Kidney (tissue), 22 donors: ENCODE measurements at places on chromosomes 5 and 9.

- peak; percentile 78 for DNase-seq
These were observed 115.9 kb downstream of the RGS3 start for GRCh38 chr9:113579283-113580040.

DNA sequence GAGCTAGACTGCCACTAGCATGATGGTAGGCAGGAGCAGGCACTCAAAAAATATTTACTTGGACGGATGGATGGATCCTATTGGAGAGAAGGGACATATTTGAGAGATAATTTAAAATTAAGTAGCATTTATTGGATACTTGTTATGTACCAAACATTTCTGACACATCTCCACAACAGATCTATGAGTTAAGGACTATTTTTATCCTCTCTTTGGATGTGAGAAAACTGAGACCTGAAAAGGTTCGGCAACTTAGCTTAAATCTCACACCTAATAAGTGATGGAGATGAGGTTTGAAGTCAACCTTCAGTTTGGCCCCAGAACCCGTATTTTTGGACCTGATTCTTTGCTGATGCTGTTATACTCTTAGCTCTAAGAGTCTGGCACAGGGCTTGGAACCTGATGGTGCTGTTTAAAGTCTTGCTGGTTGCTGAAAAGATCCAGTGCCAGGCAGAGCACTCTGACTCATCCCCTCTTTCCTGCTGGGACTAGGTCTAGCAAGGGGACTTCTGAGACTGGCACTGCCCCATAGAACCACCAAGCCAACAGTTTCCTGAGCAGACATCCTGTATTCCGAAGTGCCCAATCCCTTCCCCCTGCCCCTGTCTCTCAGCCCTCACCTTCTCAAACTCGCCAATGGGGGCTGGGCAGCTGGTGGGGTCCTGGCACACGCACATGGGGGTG is 15.6 kb downstream of the SPARC start:
- no peak for DNase-seq

DNA sequence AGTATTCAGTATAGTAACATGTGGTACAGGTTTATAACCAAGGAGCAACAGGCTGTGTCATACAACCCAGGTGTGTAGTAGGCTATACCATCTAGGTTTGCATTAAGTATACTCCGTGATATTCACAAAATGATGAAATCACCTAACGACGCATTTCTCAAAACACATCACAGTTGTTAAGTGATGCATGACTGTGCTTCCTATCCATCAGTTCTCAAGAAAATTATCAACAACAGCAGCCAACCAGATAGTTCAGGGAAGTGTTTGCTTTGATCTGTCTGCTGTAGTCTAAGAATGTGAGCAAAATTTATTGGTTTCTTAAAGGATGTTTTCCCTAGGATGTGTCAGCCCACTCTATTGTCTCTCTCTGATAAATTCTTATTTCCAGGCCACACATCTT is 7.4 kb downstream of the ZBTB26 start:
- no peak for DNase-seq

GRCh38 chr9:33878691-33879366 is 61.9 kb downstream of the UBE2R2 start:
- no peak for DNase-seq

DNA sequence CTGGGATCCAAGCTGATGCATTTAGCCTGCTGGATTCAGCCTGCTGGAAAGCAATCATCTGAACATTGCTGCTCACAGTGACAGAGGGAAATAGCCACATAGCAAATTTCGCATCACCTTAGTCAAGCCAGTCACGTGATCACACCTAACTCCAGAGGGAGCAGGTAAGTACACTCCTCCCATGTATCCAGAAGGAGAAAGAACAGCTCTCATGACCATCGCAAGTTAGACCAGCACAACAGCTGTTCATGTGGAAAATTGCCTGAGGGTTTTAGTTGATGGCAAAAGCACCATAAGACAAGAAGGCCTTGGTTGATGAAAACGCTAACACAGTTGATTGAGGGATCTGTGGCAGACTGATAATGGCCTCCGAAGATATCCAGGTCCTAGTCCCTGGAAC is 34.2 kb upstream of the MYO10 start:
- no peak for DNase-seq

GRCh38 chr5:97549496-97549895 is 366.4 kb upstream of the RIOK2 start:
- DNase-seq: no peak

DNA sequence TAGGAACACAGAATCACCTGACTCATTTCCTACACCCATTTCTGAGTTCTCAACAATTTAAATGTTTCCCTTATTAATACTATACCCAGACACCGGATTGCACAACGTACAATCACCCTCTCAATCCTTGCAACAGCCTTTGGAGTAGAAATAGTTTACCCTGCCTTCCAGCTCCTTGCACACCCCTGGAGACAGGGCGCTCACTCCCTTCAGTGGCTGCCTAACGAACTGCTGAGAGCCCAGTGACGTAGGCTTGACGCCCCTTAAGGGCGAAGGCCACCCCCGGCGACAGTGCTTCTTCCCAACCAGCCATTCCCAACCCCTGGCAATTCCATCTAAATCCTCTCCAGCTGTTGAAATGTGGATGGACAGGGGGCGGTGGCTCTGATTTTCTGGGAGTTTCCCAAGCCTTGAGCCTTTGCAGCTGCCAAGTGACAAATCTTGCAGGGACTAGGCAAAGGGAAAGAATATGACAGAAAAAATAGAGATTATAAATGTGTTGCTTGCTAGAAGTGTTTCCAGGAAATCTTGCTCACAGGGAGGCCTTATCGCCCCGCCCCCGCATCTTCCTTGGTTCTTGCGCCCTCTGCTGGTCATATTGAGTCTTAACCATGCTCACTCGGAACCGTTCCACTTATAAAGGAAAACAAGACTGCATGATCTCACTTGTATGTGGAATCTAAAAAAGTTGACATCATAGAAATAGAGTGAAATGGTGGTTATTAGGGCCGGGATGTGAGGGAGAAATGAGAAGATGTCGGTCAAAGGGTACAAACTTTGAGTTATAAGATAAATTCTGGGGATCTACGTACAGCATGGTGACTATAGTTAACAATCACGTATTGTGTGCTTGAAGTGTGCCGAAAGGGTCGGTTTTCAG is 7.6 kb upstream of the BARX1 start:
- peak; percentile 87 for DNase-seq

DNA sequence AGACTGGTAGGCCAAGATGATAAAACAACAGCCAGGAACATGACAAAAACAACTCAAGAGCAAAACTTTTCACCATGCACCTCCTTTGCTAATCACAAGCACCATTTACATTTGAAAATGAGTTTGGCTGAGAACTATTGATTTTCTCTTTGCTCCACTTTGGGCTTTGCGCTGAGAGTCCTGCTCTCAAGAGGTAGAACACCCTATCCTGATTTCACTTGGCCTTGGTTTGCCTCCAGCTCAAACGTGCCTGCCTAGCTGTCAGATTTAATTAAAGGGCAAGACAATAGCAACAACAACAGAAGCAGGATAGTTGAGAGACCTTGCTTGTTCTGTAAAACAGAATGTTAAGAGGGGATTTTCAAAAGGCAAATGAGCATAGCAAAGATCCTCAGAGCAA is 128.2 kb upstream of the ASTN2 start:
- DNase-seq: no peak

DNA sequence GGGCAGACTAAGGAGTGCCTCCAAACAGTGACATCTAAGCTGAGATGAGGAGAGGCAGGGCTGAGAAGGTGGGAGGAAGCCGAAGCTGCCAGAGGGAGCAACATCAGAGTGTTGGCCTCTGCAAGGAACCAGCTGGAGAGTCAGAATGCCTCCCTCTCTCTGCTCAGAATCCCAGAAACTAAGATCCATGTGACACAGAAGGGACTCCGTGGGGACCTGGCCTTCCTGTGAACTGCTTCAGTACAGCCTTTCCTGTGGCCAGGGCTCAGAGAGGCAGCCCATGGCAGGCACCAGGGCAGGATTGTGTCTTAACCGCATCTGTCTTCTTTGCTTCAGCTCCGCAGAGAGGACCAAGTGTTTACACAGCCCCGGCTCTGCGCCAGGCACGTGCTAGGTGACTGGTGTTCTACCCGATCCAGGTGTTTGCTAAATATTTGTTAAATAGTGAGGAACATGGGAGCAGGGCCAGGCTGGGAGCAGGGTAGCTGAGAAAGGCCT is 33.5 kb downstream of the KCNMB1 start:
- DNase-seq: no peak

GRCh38 chr5:170630711-170631141 is 126.9 kb downstream of the KCNIP1 start:
- no peak for DNase-seq

DNA sequence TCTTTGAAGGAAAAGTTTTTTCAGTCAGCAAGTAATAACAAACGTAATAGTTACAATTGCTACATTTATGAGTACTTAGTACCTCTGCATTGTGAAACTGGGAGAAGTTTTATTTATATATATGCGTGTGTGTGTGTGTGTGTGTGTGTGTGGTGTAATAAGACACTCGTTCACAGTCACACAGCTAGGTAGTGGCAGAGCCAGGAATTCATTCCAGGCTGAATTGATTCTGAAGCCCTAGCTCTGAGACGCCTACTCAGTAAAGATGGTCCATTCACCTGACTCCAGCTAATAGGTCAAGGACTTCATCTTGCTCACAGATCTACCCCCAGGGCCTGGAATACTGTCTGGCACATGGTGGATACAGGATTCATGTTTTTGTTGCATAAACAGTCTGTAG is 13.6 kb upstream of the CAST start:
- DNase-seq: no peak

GRCh38 chr5:113166261-113166660 is 189.7 kb downstream of the DCP2 start:
- no peak for DNase-seq

GRCh38 chr5:1497795-1498622 is 25.8 kb downstream of the LPCAT1 start:
- no peak for DNase-seq

- no peak for DNase-seq
These were observed 549.3 kb downstream of the RAB3C start for GRCh38 chr5:59132131-59132530.

- DNase-seq: no peak
These were observed 117.4 kb downstream of the SMARCA2 start for GRCh38 chr9:2132484-2133082.

- no peak for DNase-seq
These were observed 3.2 kb upstream of the ANXA1 start for GRCh38 chr9:73148447-73148937.
